Mammary microvascular endothelial cell (primary cell): ENCODE measurements at places on chromosomes 2 and 18. TPM values are rescaled to one million over a fixed set of nuclear protein-coding genes. Genes with fewer than 3 reads are reported as not detected.

Gene CAPN14
- total RNA-seq = not detected in 2 replicates

Gene IL1B
- total RNA-seq = 4.1 and 7.1 TPM in 2 replicates

Gene KCNIP3
- total RNA-seq = 0.15 TPM in 1 of 2 replicates, not detected in the other

Gene CNTNAP5
- not detected in 2 replicates for total RNA-seq

Gene RIOK3
- total RNA-seq = 45.0 and 49.8 TPM in 2 replicates

Gene HSPD1
- 195 and 227 TPM in 2 replicates for total RNA-seq

Gene PPP1R1C
- 0.27 and 3.0 TPM in 2 replicates for total RNA-seq

Gene LONRF2
- 0.30 TPM in 1 of 2 replicates, not detected in the other for total RNA-seq

Gene SOCS6
- 9.4 and 12.4 TPM in 2 replicates for total RNA-seq

Gene QPCT
- total RNA-seq = 15.7 and 16.0 TPM in 2 replicates

Gene ARHGAP25
- total RNA-seq = 10.7 and 11.8 TPM in 2 replicates

Gene CCDC178
- total RNA-seq = 8.2 and 8.5 TPM in 2 replicates

Gene CTAGE1
- not detected in 2 replicates for total RNA-seq

Gene TMEM185B
- 33.5 and 35.8 TPM in 2 replicates for total RNA-seq

Gene ALLC
- not detected in 2 replicates for total RNA-seq

Gene DAW1
- 0.20 and 0.25 TPM in 2 replicates for total RNA-seq

Gene DLGAP1
- total RNA-seq = 0.93 and 1.1 TPM in 2 replicates

Gene IL36G
- not detected in 2 replicates for total RNA-seq

Gene HOXD4
- 2.9 and 3.8 TPM in 2 replicates for total RNA-seq

Gene WDPCP
- 3.5 and 4.0 TPM in 2 replicates for total RNA-seq

Gene SERPINB13
- not detected in 2 replicates for total RNA-seq

Gene ERMN
- not detected in 2 replicates for total RNA-seq

Gene CFAP53
- 0.25 and 0.27 TPM in 2 replicates for total RNA-seq

Gene BABAM2
- total RNA-seq = 22.3 and 29.8 TPM in 2 replicates

Gene ALPI
- total RNA-seq = not detected in 2 replicates

Gene POTEJ
- total RNA-seq = 0.07 TPM in 1 of 2 replicates, not detected in the other

Gene HSPE1
- total RNA-seq = 196 and 234 TPM in 2 replicates

Gene EGR4
- total RNA-seq = not detected in 2 replicates

Gene NTSR2
- not detected in 2 replicates for total RNA-seq

Gene SLC14A1
- total RNA-seq = not detected in 2 replicates

Gene C1QL2
- total RNA-seq = not detected in 2 replicates

Gene LYG1
- total RNA-seq = not detected in 2 replicates

Gene GALR1
- total RNA-seq = not detected in 2 replicates

Gene CLEC4F
- total RNA-seq = 0.10 TPM in 1 of 2 replicates, not detected in the other

Gene RAD51AP2
- total RNA-seq = not detected in 2 replicates

Gene PKDCC
- 1.3 and 1.4 TPM in 2 replicates for total RNA-seq

Gene TOGARAM2
- not detected in 2 replicates for total RNA-seq

Gene SERPINB11
- total RNA-seq = not detected in 2 replicates

Gene RFX8
- total RNA-seq = 0.44 and 2.3 TPM in 2 replicates

Gene NT5C1B
- total RNA-seq = not detected in 2 replicates

Gene VAMP5
- 201 and 217 TPM in 2 replicates for total RNA-seq

Gene YIPF4
- 13.5 and 22.4 TPM in 2 replicates for total RNA-seq

Gene CD207
- total RNA-seq = not detected in 2 replicates
